ENCODE measurements at places on chromosomes 5 and 9. TPM values are rescaled to one million over a fixed set of nuclear protein-coding genes. Genes with fewer than 3 reads are reported as not detected.

The ECSCR gene
- 359 TPM for total RNA-seq

The PCDHA2 gene
- total RNA-seq, result not detected

The NPDC1 gene
- 64.7 TPM for total RNA-seq

The SRA1 gene
- total RNA-seq, result 23.5 TPM

The OR1Q1 gene
- not detected for total RNA-seq

The SPINK7 gene
- not detected for total RNA-seq

The PCDHGB1 gene
- total RNA-seq, result 0.96 TPM

The CACFD1 gene
- 4.9 TPM for total RNA-seq

The SPINK6 gene
- not detected for total RNA-seq

The MYOT gene
- not detected for total RNA-seq

The TRAF1 gene
- total RNA-seq, result 1.3 TPM

The SPINK13 gene
- not detected for total RNA-seq

The KIF4B gene
- total RNA-seq, result 0.33 TPM

The ENTPD8 gene
- total RNA-seq, result 0.33 TPM

The PCDHB7 gene
- 0.57 TPM for total RNA-seq

The RNF183 gene
- total RNA-seq, result not detected

The DAPK1 gene
- 49.6 TPM for total RNA-seq

The ANKRD18A gene
- under 0.01 TPM for total RNA-seq

The SLC45A2 gene
- 0.10 TPM for total RNA-seq

The ADGRD2 gene
- total RNA-seq, result not detected

The RCL1 gene
- 13.4 TPM for total RNA-seq

The SLC6A18 gene
- not detected for total RNA-seq

The PCDHB11 gene
- 0.65 TPM for total RNA-seq

The PRSS3 gene
- 14.1 TPM for total RNA-seq

The PCDHA10 gene
- total RNA-seq, result 0.19 TPM

The TAF1L gene
- total RNA-seq, result not detected
